ENCODE measurements at places on chromosomes 13 and 19.
A peak's percentile ranks its signal among the peaks of the same experiment; 100 is the strongest.

DNA sequence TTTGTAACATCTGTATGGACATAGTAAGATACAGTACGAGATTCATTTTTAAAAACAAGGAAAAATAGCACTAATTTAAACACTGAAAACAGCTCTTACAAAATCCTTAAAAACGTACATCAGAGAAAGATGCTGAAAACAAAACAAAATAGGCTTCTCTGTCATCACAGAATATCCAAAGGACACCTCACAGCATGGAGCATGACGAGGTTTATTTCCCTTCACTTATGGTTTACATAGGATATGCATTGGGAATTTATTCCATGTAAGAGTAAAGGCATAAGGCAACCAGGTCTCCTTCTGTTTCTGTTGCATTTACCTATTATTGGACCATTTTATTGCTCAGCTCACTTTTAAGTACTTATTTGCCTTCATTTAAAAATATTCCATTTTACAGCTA lies 3.0 kb downstream of the KCTD12 start:
- no peak for DNase-seq

- DNase-seq: no peak
Measured at GRCh38 chr19:16903347-16903746, 14.5 kb downstream of the F2RL3 start.

- no peak for DNase-seq
Measured at GRCh38 chr19:54197121-54197520, 3.5 kb upstream of the RPS9 start.

DNA sequence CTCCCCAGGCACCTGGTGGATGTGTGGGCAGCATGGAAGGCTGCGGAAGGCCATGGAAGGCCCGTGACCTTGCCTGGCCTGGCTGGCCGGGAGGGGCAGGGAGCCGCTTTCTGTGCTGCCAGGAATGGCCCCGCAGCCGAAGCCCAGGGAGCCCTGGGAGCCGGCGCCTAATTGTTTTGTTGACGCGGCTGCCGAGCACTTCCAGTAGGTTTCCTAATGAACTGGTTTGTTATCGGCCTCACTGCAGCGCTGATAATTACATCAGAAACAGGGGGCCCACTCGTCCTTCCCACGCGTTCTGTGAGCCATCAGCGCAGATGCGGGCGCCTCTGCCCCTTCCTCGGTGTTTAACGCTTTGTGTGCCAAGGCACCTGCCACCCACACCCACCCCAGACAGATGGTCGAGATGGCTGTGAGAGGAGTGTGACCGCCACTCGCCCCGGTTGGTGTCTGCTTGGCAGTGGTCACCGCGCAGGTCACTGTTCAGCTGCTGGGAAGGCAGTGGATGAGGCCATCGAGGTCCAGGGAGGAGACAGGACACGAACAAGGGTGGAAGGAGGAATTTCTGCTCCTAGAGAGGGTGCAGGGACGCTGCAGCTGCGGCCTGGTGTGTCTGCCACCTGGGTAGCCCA lies 124.5 kb downstream of the KDM4B start:
- DNase-seq: no peak

GRCh38 chr19:32789429-32789828 lies 69.9 kb downstream of the TDRD12 start:
- DNase-seq: no peak

DNA sequence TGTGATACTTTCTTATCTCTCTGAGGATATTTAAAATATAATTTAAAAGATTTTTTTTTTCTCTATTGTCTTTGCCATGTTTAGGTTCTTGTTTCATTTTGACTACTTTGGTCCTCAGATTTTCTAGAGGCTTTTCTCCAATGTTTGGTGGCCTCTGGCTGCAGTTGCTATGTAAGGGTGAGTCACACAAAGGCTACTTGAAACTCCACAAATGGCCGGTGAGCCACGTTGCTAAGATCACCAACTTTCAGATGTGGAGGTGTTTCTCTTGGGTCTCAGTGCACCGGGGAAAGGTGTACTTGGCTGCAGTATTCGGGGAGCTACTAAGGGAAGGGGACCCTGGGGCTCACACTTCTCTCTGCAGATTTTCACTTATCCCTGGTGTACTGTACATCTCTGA lies 248.1 kb downstream of the HS6ST3 start:
- DNase-seq: no peak

DNA sequence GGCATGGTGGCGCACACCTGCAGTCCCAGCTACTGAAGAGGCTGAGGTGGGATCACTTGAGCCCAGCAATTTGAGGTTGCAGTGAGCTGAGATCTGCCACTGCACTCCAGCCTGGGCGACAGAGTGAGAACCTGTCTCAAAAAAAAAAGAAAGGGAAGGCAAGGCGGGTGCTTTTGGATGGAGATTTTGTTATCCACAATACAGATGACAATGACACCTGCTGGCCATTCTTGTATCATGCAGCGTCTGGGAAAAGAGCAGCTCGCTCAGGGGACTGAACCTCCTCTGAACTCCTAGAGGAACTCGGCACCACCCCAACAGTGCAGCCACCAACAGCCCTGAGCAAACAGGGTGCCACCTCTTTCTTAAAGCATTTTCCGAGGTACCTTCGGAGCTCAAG lies 22.8 kb downstream of the HAUS8 start:
- peak; percentile 51 for DNase-seq

GRCh38 chr19:55487924-55488687 lies at the start of gene SSC5D:
Gene SSC5D, plus strand, starts transcription at chr19:55488436. Its CDS starts 154 bp downstream, at chr19:55488590.
- DNase-seq: peak; percentile 48

- peak; percentile 62 for DNase-seq
Measured at GRCh38 chr13:94249512-94249911, 230.0 kb downstream of the DCT start.

DNA sequence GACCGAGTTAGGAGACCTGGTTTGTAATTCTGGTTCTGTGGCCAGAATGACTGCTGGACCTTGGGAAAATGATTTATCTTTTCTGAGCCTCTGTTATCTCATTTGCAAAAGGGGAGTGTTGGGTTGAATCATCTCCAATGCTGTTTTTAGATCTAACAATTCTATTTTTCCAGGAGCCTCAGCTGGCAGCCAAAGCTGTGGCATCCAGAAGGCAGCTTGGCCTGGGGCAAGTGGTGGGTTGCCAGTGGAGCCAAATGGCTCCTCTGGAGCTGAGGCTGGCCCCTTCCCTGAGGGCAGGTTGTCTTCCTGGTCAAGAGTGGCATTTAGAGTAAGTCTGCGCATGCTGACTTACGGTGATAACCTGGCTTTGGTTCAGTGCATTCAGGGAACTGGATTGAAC lies 21.3 kb downstream of the B3GLCT start:
- DNase-seq: no peak

- DNase-seq: no peak
Measured at GRCh38 chr13:82925114-82925513, 957.2 kb downstream of the SLITRK1 start.

DNA sequence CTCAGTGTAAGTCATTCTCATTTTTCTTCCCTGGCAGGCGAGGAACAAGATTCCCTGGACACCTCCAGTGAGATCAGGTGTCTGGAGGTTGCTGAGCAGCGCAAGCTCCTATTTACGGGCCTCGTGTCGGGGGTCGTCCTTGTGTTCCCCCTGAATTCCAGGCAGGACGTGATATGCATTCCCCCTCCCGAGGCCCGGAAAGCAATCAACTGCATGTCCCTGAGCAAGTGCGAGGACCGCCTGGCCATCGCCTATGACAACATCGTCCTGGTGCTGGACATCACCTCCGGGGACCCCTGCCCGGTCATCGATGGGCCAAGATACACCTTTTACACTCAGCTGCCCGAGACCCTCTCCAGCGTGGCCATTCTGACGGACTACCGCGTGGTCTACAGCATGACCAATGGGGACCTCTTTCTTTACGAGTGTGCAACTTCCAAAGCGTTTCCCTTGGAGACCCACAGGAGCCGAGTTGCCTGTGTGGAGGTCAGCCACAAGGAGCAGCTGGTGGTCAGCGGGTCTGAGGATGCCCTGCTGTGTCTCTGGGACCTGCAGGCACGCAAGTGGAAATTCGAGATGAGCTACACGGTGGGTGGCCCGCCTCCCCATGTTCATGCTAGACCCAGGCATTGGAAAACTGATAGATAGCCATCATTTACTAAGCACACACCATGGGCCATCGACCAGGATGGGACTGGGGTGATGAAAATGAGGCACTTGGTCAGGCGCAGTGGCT lies 21.5 kb upstream of the SIN3B start:
- no peak for DNase-seq

GRCh38 chr19:16586991-16587832 lies 15.0 kb upstream of the SLC35E1 start:
- DNase-seq: peak; percentile 25

- DNase-seq: peak; percentile 98
Measured at GRCh38 chr13:21069561-21070004, 8.2 kb upstream of the LATS2 start.

- DNase-seq: no peak
Measured at GRCh38 chr13:35349673-35350278, 126.7 kb downstream of the MAB21L1 start.

GRCh38 chr13:101121608-101122007 lies 294.7 kb downstream of the NALCN start:
- no peak for DNase-seq

All from HFFc6 (cell line).